Astrocyte of the hippocampus (primary cell): ENCODE measurements at places on chromosomes 11 and 22.

DNA sequence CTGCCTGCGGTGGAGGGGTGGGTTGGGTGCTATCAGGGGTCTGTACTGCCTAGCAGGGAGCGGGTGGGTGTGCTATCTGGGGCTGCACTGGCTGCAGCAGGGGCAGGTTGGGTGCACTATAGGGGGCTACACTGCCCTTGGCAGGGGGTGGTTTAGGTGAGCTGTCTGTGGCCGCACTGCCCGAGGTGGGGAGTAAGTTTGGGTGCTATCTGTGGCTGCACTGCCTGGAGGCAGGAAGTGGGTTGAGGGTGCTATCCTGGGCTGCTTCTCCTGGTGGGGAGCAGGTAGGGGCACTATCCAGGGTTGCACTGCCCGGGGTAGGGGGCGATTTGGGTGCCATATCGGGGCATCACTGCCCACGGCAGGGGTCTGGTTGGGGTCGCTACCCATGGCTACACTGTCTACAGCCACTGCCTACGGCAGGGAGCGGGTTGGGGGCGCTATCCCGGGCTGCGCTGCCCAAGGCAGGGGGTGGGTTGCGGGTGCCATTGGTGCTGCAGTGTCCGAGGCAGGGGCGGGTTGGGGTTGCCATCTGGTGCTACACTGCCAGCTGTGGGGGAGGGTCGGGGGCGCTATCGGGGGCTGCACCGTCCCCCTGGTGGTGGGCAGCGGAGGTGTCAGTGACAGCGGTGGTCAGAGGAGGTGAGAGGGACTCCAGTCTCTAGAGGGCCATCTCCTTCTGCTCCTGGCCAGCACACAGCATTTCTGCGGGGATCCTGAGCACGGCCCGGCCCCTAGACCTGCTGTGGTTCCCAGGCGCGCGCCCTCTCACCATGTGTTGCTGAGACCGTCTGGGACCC, 1.3 kb upstream of the RFPL2 start:
- no peak for DNase-seq

DNA sequence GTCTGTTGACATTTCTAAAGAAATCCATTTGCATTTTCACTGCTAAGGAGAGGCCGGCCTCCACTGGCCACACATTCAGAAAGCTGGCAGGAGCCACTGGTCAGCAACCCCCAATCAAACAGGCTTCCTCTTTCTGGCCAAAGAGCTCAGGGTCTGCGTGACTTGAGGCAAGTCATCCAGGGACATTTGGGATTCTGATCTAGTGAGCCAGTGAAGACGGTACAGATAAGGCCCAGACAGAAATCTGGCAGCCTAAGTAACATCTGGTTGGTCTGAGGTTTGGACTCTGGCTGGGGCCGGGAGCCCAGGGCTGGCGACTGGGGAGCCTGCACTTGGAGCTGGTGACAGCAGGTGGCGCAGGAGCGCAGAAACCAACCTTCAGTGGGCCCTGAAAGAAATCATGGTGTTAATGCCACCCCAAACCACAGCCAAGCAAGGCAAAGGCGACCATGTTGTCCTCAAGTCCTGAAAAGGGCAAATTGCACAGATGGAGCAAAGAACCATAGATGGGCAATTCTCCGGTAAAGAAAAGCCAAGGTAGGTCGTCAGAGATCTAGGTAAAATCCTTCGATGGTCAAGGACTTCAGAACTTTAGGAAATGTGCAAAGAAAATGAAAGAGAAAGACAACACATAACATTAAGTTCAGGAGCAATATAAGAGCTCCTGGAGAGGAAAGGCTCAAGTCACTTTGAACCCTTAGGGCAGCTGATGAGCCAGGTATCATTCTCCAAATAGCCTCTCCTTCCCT, 99.4 kb upstream of the BLID start:
- peak; percentile 93 for DNase-seq

DNA sequence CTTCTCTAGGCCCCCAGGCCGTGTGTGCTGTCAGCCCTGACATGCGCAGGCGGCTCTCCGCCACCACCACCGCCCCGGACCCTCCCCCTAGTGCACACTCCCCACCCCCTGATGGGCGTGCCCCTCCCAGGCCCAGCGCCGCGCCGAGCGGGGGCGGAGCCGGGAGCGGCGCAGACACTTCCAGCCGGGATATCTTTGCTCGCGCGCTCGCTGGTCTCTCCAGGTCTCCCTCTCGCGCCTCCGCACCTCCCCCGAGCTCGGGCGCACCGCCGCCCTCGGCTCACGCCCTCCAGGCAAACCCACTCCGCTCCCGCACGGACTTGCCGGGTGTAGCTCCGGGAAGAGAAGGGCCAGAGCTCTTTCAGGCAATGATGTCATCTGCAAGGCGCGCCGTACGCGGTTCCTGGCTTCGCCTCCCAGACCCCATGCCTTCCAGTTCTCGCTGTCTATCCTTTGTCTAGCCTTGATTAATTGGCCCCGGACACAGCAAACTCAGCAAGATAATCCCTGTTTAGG, at the start of gene SCN3B:
TSS of gene SCN3B (minus strand) at position 59 of the 516 bp plus-strand sequence. CDS start 823 bp downstream, outside the sequence.
- DNase-seq: peak; percentile 89

DNA sequence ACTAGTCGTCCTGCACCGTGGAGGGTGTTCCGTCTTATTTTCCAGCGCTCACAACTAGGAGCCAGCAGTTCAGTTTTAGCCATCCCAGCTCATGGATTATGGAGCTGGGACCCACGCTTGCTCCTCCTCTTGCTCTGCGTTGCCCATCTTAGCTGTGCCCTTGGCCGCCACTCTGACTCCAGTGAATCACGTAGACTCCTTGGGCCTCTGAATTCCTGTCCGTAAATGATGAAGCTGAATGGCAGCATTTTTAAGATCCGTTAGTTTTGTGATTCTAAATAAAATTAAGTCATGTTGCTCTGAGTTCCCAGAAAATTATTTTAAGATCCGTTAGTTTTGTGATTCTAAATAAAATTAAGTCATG, 23.8 kb downstream of the BCR start:
- no peak for DNase-seq

DNA sequence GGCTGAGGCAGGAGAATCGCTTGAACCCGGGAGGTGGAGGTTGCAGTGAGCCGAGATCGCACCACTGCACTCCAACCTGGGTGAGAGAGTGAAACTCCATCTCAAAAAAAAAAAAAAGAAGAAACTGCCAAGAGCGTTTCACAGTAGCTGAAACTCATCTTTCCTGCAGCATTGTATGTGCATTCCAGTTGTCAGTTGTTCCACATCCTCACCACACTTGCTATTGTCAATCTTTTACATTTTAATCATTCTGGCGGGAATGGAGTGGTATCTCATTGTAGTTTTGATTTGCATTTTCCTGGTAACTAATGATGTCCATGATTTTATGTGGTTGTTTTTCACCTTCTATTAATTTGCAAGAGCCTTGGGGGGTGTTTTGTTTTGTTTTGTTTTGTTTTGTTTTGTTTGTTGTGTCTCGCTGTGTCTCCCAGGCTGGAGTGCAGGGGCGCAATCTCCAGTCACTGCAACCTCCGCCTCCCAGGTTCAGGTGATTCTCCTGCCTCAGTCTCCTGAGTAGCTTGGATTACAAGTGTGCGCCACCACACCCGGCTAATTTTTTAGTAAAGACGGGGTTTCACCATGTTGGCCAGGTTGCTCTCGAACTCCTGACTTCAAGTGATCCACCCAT, 8.1 kb upstream of the GNB1L start:
- no peak for DNase-seq

GRCh38 chr11:75279273-75279672, 38.7 kb downstream of the TPBGL start:
- DNase-seq: peak; percentile 20

GRCh38 chr11:117037279-117037974, 60.8 kb downstream of the SIK3 start:
- DNase-seq: no peak

GRCh38 chr11:3970108-3970507, 114.6 kb downstream of the STIM1 start:
- no peak for DNase-seq

GRCh38 chr22:33057363-33057995, 702 bp downstream of the SYN3 start:
- DNase-seq: no peak

- DNase-seq: peak; percentile 40
These were observed 4.9 kb upstream of the TMEM132A start for GRCh38 chr11:60919320-60919719.

DNA sequence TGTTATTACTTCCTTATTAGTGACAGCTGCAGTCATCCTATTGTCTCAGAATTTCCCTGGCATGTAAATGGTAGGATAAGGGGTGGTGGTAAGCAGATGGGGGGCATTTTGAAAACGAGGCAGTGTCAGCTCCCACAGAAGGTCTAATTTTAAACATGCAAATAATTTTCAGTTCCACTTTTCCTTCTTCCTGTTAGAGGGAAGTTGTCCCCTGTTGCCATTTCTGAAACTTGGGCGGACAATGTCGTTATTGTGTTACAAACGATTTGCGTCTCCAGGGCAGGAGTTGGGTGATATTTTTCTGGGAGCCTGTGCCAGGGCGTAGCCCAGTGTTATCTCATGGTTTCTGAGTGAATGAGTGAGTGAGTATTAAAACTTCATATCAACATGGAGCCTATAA, 7.4 kb downstream of the PTPRJ start:
- no peak for DNase-seq

- no peak for DNase-seq
These were observed 43.9 kb upstream of the GRIK4 start for GRCh38 chr11:120467627-120468026.

DNA sequence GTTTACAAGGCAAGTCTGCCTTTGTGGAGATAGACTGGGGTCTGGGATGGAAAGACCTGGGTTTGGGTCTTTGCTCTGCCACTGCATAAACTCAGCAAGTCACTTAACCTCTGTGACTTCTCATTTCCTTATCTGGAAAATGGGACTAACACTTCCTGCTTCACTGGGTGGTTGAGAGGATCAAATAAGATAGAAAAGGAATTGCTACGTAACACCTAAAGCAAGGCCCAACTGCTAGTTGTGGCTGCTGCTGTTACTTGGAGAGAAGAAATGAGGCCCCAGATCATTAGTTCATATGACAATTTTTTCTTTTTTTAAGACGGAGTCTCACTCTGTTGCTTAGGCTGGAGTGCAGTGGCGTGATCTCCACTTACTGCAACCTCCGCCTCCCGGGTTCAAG, 5.9 kb downstream of the PTPRJ start:
- no peak for DNase-seq

GRCh38 chr11:10982704-10983510, 125.1 kb upstream of the ZBED5 start:
- no peak for DNase-seq

- DNase-seq: no peak
These were observed 419.5 kb downstream of the INSC start for GRCh38 chr11:15534266-15534665.

DNA sequence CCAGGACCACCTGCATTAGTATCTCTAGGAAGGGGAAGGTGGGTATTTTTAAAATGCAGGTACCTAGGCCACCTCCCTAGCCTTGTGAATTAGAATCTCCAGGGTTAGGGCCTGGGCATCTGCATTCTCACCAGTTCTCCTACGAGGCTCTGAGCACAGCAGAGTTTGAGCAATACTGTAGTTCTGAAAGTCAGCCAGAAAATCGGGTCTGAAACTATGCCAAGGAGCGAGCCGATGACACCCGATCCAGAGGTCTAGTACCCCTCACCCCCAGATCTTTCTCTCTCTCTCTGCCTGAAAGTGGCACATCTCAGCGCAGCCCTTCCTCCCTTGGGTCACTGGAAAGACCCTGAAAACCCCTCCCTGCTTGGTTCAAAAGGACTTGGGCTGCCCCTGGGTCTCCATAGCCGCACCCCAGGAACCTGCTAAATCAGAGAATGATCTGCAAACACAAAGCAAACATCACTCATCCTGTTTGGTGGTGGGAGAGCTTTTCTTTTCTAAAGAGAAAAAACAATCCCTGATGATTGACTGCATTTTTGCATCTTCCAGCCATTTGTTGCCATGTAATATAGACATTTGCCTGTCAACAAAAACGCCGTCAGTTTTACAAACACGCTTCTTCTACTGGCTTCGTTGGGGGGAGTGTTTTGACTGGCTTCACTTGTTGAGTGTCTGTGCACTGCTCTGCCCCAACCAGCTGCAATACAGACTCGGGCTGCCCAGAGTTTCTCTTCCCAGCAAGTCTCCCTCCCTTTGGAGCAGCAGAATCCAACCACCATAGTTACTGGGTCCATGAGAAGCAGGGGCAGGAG, 229.9 kb downstream of the MN1 start:
- DNase-seq: no peak

GRCh38 chr22:50548040-50548920, 2.6 kb downstream of the KLHDC7B start:
- DNase-seq: no peak

- DNase-seq: no peak
These were observed 22.3 kb downstream of the MMP27 start for GRCh38 chr11:102683277-102683676.

DNA sequence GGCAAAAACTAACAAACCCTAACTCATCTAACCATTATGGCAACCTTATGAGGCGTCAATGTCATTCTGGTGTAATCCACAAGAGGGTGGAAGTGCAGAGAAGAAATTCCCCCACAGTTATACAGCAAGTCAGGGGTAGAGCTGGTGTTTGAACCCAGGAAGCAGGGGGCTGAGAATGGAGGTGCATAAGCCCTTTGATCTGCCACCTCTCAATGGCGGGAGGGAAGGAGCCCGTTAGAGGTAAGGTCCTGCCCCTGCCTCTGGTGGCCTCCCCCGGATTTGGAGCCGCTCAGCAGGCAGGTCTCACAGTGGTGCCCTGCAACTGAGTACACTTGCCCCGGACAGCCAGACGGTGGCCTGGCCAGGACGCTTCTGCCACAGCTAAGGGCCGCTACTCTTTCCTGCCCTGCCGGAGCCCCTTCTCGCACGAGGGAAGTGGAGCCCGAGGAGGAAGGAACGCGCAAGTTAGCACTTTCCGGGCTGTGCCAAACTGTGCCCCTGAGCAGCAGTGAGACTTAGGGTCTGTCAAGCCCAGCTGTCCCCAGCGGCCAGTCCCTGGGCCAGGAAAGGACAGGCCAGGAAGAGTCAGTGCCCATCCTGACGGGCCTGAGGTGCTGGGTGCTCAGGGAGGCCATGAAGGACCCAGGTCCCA, 1.1 kb downstream of the FXYD2 start:
- no peak for DNase-seq

DNA sequence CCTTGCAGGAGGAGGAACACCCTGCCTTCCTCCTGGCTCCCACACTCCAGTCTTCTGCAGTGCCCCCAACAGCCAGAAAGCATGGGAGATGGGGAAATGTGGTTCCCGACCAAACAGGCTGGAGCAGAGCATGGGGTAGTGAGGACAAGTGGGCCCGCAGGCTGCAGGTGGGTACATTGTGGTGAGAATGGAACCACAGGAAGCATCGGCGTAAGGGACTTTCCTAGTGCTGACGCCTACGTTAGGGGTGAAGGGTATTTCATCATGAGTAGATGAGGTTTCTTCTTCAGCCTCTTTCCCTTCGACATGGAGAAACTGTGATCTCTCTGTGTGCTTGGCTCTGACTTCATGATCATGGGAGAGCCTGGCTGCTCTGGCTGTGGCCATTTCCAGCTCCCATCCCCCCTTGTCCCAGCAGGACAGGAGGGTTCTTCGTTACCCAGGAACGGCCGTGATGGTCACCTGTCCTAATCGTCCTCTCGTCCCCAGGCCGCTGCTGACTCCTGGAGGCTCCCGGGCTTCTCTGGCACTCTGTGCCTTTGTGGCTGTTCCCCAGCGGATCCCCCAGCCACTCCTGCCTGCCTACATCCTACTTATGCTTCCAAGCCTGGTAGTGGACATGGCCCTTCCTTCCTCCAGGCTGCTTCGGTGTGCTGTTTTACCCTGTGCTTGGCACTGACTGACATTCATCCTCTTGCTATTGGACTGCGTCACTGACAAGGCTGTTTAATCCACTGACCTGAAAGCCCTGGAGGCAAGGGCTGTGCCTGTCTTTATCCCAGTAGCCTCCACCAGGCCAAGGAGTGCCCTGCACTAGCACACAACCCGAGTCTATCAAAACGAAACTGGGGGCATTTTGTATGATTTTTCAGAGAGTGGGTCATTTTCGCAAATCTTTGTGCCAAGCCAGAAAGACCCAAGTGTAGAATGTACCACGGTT, 65.2 kb upstream of the CECR2 start:
- DNase-seq: no peak
